ENCODE measurements at places on chromosomes 13 and 19.
A peak's percentile ranks its signal among the peaks of the same experiment; 100 is the strongest.

DNA sequence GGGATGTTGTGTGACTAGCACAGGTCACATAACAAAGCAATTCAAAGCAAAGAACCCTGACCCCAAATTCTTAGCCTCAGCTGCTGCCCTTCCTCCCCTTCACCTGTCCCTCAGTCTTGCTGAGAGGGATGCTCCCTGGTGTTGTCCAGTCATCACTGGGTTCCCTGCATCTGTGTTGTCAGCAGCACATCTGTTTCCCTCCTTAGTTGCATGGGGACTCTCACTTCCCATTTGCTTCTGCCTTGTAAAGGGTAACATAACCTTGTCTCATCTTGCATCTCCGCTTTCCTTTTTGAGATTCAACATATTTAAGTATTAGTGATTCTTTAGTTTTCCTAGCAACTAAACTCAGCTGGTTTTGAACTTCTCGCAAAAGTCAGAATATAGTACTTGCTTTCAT is 54.0 kb downstream of the SPATA13 start:
- no peak for DNase-seq

DNA sequence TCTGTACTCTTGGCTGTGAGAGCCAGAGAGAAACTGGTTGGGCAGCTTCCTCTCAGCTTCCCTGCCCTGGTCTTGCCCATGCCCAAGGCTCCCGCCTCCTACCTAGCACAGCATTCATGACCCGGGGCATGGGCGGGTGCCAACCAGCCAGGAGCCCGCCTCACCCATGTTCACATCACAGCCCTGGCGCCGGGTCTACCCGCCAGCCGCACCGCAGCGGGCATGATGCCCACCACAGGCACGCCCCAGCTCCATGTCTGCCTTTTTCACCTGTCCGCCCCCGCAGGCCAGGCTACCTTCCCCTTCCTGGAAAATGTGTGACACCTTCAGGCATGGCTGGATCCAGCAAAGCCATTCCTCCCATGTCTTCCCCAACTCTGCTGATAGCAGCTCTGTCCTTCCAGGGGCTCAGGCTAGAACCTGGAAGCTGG is 42.1 kb downstream of the PTPRS start:
- no peak for DNase-seq

GRCh38 chr13:96900986-96901385 is 93.3 kb downstream of the OXGR1 start:
- DNase-seq, result no peak

GRCh38 chr19:16261584-16262368 is 62.9 kb upstream of the KLF2 start:
- DNase-seq, result no peak

GRCh38 chr13:45417790-45418534 is at the start of gene SLC25A30:
TSS of gene SLC25A30 (minus strand) at chr13:45418373. CDS start at chr13:45411425, 6,948 bp downstream.
- peak; percentile 90 for DNase-seq

- no peak for DNase-seq
These were observed 70.9 kb upstream of the IRS2 start for GRCh38 chr13:109857325-109857724.

DNA sequence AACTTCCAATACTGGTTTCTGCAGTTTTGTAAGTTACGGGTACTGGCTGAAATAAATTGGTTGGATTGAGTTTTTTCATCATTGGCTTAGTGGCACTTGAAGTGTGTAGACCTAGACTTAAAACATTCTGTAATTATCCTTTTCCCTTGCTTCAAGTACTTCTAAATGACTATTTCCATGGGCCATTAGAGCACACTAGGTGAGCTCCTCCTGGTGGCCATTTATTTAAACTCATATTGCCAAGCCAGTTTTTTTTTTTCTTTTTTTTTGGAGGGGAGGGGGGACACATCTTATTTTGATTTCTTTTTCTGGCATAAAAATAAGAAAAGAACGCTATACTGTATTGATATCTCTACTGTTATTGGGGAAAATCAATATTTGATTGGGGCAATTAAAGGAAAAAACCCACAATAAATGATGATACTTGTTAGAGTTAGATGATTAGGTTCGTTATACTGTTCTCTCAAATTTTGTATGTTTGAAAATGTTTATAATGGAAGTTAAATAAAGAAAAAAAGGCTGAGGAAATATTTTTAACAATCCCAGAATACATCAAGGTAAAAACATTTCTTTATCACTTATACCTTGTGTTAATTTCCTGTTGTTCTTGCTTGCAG is 82.9 kb downstream of the PDS5B start:
- no peak for DNase-seq

DNA sequence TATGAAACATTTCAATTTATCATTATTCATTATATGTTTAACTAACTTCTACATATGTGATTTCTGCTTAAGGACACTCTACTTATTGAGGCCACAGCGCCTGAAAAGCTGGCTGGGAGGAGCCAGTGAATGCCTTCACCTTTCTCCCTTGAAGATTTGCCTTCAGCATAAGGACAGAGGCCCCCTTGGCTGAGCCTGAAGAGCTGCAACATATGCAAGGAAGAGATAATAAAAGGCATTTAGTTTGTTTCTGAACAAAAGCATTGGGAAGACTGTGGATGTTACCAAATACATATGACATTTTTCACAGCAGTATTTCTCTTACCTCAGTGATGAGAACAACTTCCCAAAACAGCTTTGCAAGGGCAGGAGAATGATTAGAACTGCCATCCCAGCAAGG is 92.1 kb downstream of the ABCC4 start:
- DNase-seq, result no peak

GRCh38 chr13:23279321-23279720 is 98.5 kb downstream of the SGCG start:
- DNase-seq, result no peak
